Activated T-cell treated with anti-CD3 and anti-CD28 coated beads, Interleukin-2, amount 50 U/mL, for 1 hour (primary cell): ENCODE measurements at places on chromosomes 7 and 10.

- DNase-seq = no peak
These were observed 259.8 kb downstream of the GLI3 start for GRCh38 chr7:41977151-41977651.

- DNase-seq = no peak
These were observed 81.3 kb upstream of the SFMBT2 start for GRCh38 chr10:7491949-7492659.

DNA sequence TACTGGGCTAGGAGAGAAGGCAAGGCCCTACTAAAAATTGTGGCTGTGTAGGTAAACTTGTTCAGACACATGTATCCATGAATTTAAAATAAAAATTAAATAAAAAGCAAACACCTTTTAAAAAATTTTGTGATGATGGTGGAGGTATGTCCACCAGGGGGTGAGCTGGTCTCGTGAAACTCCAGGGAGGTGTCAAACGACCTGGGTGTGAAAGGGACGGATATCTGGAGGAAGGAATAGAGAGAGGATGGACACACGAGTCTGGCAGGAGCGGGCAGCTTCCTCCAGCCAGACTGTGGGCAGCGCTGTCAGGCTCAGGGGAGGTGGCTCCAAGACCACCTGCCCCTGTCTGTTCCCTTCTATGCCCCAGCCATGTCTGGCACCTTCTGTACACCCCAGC is 34.8 kb upstream of the DMBT1 start:
- DNase-seq = no peak

- no peak for DNase-seq
These were observed 28.7 kb upstream of the ARHGAP22 start for GRCh38 chr10:48633381-48634197.

GRCh38 chr7:26949319-26949718 is 84.9 kb upstream of the SKAP2 start:
- no peak for DNase-seq

DNA sequence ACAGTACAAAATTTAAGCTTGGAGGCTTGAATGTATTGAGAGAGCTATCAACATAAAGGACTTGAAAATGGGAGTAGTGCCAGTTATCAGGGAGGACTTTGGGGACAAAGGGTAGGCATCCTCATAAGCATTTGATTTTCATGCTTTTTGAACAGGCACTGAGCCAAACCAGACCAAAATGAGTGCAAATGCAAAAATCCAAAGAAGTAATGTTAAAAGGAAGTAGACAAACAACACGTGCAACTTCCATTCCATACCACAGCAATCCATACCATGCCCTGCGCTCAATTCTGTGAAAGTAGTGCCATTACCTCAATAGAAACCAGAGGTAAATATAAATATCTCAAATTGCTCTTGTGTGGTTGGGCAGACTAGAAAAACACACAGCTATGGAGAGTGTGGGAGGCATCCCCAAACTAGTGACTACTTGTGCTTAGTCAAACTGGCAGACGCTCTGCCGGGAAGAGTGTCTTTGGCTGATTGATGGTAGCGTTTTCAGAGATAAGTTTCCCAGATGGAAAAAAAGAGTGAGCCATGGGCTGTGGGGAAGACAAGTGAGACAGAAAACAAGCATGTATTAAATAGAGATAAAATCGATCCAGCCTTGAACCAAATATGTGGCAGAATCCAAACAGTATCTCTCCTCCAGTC is 161.5 kb downstream of the CREB5 start:
- no peak for DNase-seq

DNA sequence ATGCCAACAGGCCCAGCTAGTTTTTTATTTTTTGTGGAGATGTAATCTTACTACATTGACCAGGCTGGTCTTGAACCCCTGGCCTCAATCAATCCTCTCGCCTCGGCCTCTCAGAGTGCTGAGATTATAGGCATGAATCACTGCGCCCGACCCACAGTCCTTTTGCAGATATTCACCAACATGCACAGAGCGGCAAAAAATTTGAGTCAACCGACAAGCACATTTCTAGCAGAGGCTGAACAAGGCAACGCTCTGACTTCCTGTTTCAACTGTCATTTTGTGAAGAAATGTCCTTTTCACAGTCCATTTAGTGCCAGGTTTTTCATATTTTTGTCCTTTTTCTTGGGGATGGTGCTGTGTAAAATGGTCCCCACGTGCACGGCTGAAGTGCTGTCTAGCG is 71.1 kb upstream of the KAT6B start:
- DNase-seq = no peak

GRCh38 chr10:47367646-47368045 is 16.4 kb downstream of the ZNF488 start:
- no peak for DNase-seq

DNA sequence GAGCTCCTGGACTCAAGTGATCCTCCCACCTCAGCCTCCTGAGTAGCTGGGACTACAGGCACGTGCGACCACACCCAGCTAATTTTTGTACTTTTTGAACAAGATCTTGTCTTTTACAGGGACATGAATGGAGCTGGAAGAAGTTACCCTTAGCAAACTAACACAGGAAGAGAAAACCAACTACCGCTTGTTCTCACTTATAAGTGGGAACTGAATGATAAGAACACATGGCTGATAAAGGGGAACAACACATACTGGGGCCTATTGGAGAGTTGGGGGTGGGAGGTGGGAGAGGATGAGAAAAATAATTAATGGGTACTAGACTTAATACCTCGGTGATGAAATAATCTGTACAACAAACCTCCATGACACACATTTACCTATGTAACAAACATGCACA is 70.9 kb upstream of the INHBA start:
- no peak for DNase-seq

DNA sequence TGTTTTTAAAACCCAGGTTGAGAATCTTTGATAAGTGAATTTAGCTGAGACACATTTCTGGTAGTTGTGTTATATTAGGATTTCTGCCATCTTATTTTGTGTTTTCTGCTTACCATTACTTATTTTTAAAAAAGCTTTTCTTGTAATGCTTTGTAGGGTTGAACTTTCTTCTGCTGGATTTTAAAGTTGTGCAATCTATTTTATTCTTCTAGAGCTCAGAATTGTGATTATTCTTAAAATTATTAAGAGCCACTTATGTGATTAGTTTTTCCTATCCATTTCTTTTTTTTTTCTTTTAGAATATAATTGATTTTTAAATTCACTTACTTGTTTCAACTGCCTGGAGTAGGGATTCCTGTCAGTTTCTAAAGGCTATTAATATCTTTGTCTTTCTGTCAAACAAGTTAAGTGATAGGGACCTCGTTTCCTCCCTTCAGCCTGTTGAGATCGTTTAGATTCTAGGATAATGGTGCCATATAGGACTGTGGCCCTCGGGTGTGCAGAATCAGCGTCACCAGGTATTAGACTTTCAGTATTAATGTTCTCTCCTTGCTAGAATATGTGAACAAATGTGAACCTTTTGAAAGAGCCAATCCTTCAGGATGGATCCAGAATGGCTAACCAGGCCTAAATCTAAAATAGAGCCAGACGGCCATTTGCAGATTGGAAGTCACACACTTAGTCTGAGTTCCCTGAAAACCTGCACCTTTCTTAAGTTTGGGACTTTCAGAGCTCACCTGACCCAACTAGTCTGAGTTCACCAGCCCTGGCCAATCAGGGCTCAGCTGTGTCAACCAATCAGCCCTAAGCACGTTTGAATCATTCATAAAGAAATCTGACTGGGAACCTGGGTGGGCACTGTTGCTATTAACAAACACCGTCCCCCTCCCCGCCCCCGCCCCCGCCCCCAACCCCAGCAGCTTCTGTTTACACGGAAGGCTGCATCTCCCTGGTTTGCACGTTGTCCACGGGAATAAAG is 26.2 kb downstream of the CUX1 start:
- DNase-seq = no peak

DNA sequence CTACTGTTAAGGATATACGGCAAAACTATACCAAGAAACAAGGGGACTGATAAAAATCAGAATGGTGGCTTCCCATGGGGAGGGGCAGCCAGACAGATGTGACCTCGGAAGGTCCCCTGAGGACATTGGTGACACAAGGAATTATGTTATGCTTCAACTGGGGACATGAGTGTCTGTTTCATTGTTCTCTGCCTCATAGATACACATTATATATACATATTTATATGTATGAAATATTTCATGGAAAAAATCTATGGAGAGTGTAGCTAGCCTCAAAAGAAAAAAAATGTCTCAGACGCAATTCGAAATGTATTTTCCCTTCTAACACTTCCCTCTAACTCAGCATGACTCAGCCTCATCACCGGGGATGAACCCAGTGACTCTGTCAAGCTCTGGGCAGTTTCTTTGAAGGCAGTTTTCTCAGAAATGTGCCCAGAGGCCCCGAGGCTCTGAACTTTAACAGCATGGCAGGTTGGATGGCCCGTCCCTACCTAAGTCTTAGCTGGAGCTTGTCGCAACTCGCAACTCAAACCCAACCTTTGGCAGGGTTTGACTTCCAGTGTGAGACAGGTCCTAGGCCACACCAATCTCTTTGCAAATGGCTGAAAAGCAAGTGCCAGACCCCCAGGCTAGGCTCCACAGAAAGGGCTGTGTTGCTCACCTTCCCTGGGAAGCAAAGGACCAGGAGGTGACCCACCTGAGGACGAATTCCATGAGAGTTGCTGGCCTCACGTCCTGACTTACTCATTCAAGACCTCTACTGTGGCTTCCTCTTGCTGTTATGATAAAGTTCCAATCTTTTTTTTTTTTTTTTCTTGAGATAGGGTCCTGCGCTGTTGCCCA is 86.9 kb downstream of the CARD11 start:
- DNase-seq = peak; percentile 33

DNA sequence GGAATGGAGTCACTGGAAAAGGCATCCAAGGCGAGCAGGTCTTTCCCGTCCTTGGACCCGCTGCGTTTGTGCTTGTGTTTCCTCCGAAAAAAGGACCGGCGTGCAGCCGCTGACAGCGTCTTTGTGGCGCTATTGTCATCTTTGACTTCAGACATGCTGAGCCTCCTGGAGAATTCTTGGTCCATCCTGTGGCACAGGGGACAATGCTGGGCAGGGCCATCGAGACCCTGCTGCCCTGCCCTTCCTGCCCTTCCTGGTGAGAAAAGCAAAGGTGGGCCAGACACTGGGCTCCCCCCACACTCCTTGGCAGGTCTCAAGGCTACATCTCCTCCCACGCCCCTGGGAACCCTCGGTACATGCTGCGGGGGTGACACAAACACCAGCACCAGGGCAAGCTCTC is 120.9 kb downstream of the DLG5 start:
- no peak for DNase-seq

DNA sequence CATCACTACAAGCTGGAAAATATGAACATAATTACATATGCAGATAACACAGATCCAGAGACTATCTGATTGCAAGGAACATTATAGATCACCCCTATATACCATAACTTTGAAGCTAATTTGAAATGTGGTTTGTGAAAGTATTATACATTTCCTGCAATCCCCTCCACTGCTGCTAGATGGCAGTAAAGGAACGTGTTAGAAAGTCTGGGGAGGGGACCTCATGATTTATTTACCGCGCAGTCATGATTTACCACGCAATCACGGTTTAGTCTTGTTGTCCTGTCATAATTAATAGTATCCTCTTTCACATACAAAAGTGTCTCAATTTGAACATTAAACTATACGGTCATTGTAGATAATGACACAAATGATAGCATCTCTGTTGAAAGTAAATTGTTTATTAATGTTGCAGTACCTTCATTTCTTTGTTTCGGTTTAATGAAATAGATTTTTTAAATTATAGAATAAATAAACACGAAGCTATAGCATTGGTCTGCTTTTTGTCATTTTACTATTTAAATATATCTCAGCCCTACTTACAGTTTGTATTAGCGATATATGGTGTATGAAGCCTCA is 145.3 kb upstream of the PRSS1 start:
- DNase-seq = no peak

- DNase-seq = no peak
These were observed 425.1 kb upstream of the NPVF start for GRCh38 chr7:25653384-25653783.
